Frontal cortex (tissue), 4 donors: ENCODE measurements at places on chromosomes 16 and 17. TPM values are rescaled to one million over a fixed set of nuclear protein-coding genes. Genes with fewer than 3 reads are reported as not detected.

The FAAP100 gene
- total RNA-seq, result 21.6 TPM

The SNAI3 gene
- total RNA-seq, result not detected

GRCh38 chr17:39926588-39927100, 757 bp downstream of the ORMDL3 start:
- DNase-seq, result peak; percentile 43

- DNase-seq, result no peak
These were observed 4.1 kb upstream of the SALL1 start for GRCh38 chr16:51155199-51155607.

- no peak for DNase-seq
These were observed 66.9 kb upstream of the TNRC6C start for GRCh38 chr17:77891602-77892001.

- DNase-seq, result no peak
These were observed 6.4 kb downstream of the MRPL28 start for GRCh38 chr16:363766-364490.

GRCh38 chr16:75550211-75550662, 5.8 kb downstream of the TMEM231 start:
- DNase-seq, result no peak
